ENCODE measurements at places on chromosomes 6 and 20.

DNA sequence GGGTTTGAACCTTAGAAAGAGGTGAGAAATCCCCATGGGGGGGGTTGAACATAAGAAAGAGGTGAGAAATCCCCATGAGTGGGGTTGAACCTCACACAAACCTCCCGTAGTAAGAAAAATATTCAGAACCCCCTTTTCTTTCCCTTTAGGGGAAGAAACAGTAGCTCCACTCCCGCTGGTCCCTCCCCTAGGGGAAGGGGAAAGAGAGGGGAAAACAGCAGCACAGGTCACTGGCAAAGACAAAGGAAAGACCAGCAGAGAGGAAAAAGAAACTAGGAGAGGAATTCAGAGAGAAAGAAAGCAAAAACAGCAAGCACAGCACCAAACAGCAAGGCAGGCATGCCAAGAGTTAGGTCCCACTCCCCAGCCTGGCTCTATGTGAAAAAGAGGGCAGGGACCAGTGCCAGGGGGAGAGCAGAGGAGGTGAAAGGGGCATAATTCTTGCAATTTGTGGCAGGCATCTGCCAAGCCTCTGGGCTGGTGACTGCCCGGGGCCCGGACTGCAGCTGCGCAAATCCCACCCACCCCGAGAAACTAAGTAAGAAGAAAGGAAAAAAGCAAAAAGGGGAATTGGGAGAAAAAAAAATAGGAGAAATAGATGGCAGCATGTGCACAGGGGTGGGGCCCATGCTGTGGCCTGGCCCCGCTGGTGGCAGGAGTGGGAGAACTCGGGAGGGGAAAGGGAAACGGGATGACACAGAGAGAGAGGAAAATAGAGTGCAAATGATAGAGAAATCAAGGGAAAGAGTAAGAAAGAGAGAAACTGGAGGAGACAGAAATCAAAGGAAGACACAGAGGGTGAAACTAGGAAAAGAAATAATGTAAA is 15.1 kb upstream of the GOPC start:
- DNase-seq, result no peak

DNA sequence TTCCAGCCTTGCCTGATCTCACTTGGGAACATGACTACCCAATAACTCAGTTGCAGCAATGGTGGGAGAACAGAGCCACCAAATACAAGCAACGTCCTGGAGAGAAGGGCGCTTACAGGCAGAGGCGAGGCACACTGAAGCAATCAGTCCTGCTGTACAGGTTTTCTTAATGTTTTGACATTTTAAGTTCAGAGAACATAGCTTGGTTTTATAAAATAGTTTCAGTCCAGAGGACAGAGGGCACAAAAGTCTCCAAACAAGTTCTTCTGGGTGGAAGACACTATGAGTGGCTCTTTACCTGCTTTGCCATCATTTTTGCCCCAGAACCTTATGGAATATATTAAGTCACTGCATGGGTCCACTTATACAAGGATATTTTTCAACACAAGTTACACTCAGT is 103.4 kb upstream of the KCNG1 start:
- DNase-seq, result no peak

DNA sequence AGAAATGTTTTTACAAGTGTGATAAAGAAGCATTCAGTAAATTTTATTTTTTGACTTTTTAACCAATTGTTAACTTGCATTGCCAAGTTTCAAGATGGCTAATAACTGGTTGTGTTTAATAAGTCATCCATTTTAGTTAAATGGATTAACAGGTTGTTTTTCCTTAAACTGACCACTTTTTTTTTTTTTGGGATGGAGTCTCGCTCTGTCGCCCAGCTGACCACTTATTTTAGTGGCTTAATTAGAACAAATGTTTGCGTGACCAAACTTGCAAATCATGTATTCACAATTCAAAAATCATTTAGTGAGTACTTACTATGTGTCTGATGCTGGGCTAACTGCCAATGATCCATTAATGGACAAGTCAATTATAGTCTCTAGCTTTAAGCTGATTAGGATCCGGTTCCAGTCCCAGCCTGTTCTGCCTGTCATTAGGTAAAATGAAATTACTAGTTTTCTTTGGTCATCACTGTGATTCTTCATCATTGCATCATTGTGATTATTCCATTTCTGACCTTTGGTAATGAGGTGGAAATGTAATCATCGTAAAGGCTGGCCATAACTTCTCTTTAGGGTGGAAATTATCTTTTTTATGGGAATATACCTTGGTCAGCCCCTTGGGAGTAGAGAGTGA is 729.2 kb upstream of the MARCKS start:
- no peak for DNase-seq

DNA sequence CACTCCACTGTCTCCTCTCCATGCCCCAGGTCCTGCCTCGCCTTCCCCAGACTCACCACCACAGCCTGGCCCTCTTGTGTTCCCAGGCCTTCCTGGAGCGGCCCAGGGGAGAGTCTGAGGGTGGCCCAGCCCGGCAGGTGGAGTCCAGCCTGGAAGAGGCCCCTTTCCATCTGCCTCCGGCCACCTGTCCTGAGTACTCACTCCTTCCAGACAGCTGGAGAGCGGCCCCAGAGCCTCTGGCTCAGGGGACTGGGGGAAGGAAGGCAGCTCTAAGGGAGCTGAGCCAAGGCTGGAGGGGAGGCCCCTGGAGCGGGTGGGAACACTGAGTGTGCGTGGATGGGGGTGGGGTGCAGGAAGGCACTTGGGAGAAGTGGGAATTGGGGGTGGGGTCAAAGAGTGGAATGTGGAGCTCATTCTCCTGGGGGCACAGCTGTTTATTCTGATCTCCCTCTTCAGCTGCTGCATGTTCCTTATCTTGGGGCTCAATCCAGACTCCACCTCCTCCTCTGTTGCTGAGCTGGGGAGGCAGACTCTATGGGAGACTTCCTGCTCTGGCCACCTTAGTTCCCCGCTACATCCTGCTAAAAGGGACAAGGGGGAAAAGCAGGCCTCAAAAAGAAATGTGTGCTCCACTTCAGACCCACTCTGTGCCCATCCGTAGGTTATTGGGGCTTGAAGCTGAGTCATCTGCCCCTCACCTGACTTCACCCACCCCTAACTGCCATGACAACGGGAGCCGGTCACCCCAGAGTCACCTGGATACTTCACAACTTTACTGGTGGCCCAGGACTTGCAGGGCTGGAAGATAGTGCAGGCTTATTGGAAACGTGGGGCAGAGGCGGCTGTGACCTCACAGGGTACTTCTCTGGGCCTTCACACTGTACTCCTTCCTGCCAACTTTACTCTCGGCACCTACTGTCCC is 19.5 kb upstream of the TAF8 start:
- DNase-seq, result no peak

DNA sequence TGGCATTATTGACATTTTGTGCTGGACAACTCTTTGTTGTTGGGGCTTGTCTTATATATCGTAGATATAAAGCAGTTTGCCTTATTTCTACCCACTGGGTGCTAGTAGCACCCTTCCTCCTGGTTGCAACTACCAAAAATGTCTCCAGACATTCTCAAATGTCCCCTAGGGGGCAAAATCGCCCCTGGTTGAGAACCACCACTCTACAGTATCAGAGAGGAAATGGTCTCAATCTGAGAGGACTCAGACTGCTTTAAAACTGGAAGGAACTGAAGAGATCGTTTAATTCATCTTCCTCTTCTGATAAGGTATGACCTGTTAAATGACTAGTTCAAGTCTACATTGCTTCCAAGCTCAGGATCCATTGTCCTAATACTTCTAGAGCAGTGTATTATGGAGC is 14.9 kb downstream of the SH3BGRL2 start:
- DNase-seq, result no peak

DNA sequence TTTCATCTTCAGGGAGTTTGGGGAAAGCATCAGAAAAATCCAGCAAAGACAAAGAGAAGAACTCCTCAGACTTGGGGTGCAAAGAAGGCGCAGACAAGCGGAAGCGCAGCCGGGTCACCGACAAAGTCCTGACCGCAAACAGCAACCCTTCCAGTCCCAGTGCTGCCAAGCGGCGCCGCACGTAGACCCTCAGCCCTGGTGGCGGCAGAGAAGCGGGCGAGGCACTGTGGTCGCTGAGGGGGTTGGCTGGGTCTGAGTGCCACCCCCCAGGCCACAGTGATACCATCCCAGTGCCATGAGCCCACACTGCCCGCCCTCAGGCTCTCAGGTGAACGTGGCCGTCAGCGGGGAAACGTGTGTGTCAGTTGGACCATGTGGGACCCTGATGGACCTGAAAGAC is 3.2 kb downstream of the MRGBP start:
- DNase-seq, result no peak

DNA sequence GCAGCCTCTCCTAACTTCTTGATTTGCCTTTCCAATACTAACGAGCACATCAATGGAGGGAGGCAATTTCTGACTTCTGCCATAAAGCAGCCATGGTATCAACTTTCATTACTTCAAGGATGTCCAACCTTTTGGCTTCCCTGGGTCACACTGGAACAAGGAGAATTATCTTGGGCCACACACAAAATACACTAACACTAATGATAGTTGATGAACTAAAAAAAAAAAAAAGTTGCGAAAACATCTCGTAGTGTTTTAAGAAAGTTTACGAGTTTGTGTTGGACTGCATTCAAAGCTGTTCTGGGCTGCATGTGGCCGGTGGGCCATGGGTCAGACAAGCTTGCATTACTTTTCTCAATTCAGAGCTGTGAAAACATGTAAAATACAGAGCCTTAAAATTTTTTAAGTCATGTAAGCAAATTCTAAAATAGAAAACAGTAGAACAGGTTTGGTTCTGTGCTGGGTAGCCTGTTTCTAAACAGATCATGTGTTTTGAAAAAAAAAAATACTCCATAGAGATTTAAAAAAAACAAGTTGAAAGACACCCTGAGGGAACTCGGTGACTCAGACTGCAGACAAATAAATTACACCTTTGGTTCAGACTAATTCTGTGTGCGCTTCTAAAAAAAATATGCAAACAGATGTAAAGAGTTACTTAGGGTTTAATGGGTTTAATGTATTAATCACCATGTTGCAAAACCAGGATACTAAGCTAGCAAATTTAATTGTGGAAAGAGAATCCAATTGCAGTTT is 43.6 kb upstream of the SLC22A23 start:
- DNase-seq, result peak; percentile 92

DNA sequence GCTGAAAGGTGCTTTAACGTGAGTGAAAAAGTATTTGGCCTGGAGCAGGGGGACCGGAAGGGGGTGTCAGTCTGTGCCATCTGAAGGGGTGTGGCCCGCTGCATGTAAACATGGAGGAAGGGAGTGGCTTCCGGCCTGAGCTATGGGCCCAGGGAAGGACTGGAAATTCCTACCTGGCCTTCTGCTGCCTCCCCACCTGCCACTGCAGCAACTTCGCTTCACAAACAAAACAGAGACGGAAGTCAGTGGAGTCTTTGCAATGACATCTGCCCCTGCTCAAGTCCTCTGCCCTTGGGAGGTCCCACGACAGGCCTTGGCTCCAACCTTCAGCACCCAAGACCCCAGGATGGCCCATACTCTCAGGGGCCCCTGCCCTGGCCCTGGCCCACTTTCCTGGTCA is 28.1 kb upstream of the FOXP4 start:
- no peak for DNase-seq

DNA sequence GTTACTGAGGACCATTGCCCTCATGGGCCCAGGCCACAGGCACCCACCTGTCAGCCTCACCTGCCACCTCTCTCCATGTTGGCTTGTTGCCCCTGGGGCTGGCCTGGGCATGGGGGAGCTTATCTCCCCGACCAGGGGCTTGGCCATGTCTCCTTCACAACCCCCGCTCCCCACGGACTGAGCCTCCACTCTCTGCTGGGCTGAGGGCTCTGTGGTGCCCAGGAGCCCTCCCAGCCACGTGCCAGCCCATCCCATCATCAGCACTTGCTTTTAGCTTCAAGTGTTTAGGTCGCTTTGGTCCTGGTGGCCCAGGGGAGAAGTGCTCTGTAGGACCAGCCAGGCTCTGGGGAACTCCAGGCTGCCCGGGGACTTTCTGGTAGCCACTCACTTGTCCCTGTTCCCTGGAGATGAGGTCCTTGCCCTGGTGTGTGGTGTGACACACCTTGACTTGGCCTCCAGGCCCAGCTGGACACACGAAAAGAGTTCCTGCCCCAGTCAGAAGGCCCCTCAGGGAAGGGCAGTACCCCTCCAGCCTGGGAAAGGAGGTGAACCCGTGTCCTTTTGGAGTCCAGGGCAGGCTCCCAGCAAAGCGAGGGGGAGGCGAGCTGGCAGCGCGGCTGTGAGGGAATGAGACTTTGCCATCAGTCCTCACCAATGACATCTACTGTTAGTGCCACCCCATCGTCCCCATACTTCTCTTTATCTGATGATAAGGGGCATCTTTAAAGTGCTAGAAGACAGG is 352.6 kb downstream of the ZFAND3 start:
- no peak for DNase-seq

All from mammary epithelial cell (primary cell).